Left renal cortex interstitium (tissue), 4 donors: ENCODE measurements at places on chromosomes 13 and 19.

DNA sequence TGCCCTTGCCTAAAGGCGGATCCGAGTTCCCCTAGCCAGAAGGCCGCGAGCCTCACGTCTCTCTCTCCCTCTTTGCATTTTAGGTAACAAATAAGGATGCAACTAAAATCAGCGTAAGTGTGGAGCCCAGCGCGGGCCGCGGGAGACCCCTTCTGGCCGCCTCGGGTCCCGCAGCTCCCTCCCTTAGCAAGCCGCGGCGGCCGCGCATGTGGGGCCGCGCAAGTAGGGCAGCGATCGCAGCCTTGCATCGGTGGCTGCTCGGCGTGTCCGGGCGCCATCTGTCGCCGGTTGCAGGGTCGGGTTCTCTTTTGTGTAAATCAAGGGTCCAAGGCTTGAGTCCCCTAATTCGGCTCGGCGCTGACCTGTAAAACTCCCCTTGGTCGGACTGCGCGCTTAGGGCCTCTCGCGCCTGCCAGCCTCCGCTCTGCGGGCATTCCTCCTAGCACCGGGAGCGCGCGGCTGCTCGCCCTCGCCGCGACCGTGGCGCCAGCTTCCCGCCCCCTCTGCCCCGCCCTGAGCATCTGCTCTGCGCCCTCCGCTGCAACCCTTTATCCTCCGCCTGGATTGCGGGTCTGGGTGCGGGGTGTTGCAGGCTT is 2.7 kb downstream of the VSTM2B start:
- peak; percentile 69 for DNase-seq

- DNase-seq, result no peak
Measured at GRCh38 chr19:16254851-16255408, 57.2 kb downstream of the AP1M1 start.

- no peak for DNase-seq
Measured at GRCh38 chr19:56829596-56829995, 10.9 kb downstream of the PEG3 start.

- DNase-seq, result no peak
Measured at GRCh38 chr13:51339952-51340732, 651 bp downstream of the SERPINE3 start.

DNA sequence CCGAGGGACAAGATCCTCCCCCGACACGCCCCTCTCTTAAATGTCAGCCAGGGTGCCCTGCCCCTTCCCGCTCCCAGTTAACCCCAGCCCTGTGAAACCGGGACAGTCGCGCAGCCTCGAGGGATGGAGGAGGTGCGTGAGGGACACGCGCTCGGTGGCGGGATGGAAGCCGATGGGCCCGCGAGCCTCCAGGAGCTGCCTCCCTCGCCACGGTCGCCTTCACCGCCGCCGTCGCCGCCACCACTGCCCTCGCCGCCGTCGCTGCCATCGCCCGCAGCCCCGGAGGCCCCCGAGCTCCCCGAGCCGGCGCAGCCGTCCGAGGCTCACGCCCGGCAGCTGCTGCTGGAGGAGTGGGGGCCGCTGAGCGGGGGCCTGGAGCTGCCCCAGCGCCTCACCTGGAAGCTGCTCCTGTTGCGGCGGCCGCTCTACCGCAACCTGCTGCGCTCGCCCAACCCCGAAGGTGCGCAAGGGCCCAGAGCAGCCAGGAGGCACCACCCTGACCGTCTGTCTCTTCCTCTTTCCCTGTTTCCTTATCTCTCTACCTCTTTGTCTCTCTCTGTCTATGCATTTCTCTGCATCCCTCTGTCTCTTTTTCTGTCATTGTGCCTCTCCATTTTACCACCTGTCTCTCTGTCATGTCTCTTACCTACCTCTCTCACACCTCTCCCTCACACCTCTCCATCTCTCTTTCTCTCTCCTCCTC is at the start of gene NCCRP1:
TSS of gene NCCRP1 (plus strand) at position 105 of the 703 bp plus-strand sequence. CDS start at position 124, 19 bp downstream.
- no peak for DNase-seq

DNA sequence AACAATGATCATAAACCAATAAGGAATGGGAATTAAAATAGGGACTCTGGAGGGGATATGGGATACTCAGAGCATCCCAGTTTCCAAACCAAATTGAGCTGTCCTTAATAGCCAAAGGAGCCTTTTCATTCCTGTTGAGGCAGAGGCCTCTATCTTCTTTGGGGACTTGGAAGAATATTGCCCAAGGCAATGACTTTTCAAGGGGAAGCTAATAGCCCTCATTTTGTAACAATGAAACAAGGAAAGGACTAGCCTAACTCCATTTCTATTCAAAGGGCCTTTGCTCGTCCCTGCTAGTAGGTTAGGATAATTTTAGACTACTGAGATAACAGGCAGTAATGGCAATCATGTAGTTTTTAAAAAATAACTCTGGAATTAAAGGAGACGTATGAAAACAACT is 789.8 kb upstream of the SLITRK5 start:
- DNase-seq, result no peak

GRCh38 chr13:27578121-27579030 is 42.0 kb downstream of the LNX2 start:
- no peak for DNase-seq

- DNase-seq, result no peak
Measured at GRCh38 chr19:49151267-49152118, 3.7 kb downstream of the HRC start.

DNA sequence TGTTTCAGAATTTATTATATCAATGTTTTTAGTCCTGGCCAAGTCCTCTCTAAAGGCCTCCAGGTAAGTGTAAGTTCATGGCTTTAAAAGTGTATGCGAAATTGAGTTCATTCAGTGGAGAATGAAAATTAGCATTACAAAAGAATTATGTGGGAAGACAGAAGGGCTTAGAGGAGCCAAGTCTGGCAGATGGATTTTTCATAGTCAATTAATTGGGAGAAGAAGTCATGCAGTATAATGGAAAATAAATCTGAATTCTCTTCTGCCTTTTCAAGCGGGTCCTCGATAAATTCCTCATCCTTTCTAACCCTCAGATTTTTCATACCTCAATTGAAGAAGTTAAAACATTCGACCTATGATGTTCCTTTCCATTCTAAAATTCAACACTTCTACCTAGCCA is 394.2 kb downstream of the ITGBL1 start:
- DNase-seq, result no peak

GRCh38 chr13:106958621-106959048 is 390.7 kb upstream of the ARGLU1 start:
- no peak for DNase-seq

DNA sequence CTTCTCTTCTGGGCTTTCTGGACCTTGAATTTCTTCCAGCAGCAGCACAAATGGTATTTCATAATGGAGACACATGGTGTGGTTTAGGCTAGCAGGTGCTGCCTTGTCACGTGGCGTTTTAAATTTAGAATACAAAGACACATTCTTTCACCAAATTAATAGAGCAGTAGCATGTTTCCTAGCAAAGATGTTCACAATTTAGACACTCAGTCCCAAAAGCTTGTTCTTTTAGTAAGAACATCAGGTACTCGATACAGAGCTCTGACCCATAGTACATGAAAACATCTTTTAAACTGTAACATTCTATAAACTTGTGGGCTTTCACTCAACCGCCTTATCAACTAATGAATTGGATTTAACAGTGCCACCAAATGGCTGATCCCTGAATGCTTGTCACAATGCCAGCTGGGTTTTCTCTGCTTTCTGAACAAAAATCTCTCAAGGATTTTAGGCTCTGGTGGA is 290.1 kb downstream of the DCLK1 start:
- DNase-seq, result no peak

DNA sequence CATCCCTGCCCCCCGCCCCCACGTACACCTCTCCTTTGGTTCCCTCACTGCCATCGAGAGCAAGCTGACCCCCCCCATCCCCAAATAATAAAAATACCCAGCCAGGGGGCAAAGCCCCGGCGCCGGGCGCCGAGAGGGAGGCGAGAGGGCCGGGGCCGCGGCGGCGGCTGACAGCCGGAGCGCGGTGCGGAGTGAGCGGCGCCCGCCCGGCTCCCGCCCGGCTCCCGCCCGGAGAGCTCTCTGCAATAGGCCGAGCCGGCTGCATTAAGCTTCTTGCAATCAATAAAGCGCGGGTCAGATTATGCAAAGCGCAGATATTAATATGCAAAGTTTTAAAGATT is 40.9 kb downstream of the DEDD2 start:
- no peak for DNase-seq

- DNase-seq, result no peak
Measured at GRCh38 chr19:2081873-2082810, 14.0 kb downstream of the MOB3A start.

DNA sequence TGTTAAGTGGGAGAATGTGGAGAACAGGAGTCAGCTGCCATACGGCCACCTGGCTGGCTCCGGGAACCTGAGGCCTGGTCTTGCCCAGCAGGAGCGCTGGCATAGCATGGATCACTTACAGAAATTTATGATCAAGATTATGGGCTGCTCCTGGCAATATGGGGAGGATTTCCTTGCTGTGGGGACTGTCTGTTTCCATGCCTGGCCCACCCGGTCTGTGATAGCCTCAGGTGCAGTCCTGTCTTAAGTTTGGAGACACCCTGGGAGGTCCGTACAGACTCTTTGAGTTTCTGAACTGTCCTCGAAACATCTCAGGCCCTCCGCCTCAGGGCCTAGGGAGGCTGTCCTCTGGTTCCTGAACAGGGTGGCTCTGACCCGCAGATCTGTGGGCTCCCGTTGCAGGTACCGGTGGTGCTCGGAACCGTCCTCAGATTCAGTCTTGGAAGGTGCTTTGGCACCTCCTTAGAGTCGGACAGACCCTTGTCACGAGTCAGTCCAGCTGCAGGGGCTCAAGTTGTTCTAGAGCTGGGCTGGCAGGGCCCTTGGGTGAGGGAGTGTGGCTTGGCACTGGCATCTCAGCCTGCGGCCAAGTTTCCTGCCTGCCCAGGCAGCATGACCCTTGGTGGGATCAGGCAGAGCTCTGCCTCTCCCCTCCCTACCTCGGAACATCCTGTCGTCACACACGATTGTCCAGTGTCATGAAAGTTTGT is 4.9 kb downstream of the TFDP1 start:
- DNase-seq, result no peak

- DNase-seq, result no peak
Measured at GRCh38 chr13:74206061-74206561, 71.9 kb upstream of the KLF12 start.

DNA sequence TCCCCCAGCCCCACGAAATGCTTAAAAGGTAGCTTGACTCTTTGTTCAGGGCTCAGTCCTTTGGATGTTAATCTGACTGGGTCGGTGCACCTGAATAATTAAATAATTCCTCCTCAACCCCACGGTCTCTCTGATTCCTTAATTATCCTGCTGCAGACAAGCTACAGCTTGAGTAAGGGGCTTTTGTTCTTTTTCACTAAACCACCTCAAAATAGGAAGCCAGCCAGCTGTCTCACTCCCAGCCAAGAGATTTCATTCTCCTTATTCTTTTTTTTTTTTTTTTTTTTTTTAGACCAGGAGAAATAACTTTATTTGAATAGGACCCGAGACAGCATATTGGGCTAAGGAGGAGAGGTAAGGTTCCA is 7.9 kb upstream of the FCGBP start:
- DNase-seq, result no peak

DNA sequence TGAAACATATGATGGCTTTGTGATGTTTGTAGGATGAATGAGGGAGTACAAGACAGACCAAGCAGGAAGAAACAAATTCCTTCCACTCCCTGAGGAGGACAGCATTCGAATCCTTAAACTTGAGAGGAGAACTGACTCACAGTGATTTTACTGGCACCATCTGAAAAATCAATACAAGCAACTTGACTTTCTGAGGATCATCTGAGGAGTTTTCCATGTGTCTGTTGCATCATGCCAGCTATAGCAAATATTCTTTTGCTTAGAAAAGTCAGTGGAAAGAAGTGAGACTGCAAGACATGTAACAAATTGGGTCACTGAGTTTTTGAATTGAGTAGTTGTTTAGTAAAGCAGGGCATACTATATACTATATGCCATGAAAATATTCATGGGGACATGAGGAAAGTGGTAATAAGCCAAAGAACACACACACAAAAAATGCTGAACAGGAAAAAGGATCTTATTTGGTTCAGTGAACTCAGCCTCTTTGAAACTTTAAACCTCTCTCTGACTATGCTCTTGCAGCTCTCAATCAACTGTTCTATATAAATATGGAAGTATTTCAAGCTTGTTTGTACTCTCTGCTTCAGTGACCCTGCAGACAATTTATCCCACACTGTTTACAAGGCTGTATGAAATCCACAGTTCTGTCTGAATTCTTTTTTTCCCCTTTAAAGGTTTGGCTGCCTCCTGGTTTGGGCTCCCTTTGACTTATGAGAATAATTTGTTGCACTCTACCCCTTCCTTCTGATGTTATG is 35.5 kb downstream of the SERTM1 start:
- no peak for DNase-seq

DNA sequence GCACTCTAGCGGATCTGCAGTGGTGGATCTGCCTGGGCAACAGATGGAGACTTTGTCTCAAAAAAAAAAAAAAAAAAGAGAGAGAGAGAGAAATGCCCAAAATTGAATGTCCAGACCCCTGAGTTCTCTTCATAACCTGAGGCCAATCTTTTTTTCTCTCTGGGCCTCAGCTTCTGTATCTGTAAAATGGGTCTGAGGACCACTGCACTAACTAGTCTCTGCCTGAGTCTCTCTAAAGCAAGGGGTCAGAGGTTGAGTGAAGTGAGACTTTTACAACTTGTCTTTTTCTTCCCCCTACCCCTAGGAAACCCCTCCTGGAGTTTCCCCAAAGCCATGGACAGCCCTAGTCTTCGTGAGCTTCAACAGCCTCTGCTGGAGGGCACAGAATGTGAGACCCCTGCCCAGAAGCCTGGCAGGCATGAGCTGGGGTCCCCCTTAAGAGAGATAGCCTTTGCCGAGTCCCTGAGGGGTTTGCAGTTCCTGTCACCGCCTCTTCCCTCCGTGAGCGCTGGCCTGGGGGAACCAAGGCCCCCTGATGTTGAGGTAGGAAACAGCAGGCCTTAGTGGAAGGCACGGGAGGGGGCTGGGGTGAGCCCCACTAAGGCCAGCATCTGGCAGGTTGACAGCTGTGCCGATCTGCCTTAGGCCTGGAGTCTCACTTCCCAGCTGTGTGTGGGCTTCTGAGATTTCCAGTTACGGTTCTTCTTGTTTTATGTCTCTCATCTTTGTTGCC is 1.8 kb downstream of the TMEM91 start:
- no peak for DNase-seq

DNA sequence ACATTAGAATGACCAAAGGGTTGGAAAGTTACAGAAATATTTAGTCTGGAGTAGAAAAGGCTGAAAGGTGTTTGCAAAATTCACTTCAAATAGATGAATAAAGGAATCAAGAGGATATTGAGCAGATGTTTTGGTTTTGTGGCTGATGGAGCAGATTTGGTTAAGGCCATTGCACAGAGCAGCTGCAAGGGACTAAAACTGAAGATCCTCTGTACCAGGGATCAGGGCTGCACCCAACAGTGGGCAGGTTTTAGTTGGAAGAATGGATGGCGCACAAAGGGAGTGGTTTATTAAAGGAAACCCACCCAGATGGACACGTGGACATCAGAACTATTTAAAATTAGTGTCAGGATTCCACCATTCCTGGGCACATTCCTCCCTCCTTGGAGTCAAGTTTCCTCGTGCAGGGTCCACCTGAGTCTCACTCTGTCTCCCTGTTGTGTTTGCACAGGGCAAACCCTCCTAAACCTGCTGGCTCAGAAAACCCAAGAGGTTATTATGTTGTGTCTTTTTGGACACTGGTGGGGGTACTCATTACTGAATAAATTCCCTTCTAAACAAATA is 9.2 kb upstream of the UBAC2 start:
- DNase-seq, result no peak
